Immature natural killer cell (primary cell): ENCODE measurements at places on chromosomes 2 and 18. TPM values are rescaled to one million over a fixed set of nuclear protein-coding genes. Genes with fewer than 3 reads are reported as not detected.
A peak's percentile ranks its signal among the peaks of the same experiment; 100 is the strongest.

DNA sequence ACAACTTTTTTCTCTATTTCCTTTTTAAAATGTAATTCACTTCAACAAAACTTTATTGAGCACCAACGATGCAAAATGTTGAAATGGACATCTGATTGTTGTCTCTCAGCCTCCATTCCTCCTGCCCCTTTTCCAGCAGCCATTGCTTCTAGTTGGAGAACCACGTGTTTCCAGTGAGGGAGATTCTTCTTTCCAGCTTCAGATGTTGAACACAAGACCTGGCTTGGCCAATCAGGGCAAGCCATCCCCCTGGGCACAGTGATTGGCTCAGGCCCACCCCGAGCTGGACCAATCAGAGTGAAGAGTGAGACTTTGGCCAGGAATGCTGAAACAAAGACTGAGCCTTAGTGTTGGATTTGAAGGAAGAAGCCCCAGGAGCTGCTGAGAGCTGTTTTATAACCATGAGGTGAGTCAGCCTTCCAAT lies 59.0 kb downstream of the E2F6 start:
- no peak for DNase-seq

DNA sequence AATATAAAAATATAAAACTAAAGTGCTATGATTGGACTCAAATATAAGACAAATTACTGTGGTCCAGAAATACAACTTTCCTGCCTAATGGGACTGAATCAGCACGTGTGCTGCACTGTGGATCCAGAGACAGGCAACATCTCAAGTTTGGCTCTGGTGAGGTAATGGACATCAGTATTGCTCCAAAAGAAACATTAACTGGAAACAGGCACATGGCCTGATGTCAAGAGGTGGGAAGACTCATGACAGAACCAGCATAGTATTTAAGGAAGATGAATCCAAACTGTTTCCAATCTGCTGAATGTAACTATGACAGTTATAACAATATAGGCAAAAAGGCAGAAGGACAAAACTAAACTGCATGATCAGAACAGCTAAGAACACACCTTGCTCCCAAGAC lies 354.6 kb downstream of the FSIP2 start:
- DNase-seq, result no peak

EFR3B gene
- 0.08 TPM for polyA plus RNA-seq

DHRS9 gene
- not detected for polyA plus RNA-seq

DNA sequence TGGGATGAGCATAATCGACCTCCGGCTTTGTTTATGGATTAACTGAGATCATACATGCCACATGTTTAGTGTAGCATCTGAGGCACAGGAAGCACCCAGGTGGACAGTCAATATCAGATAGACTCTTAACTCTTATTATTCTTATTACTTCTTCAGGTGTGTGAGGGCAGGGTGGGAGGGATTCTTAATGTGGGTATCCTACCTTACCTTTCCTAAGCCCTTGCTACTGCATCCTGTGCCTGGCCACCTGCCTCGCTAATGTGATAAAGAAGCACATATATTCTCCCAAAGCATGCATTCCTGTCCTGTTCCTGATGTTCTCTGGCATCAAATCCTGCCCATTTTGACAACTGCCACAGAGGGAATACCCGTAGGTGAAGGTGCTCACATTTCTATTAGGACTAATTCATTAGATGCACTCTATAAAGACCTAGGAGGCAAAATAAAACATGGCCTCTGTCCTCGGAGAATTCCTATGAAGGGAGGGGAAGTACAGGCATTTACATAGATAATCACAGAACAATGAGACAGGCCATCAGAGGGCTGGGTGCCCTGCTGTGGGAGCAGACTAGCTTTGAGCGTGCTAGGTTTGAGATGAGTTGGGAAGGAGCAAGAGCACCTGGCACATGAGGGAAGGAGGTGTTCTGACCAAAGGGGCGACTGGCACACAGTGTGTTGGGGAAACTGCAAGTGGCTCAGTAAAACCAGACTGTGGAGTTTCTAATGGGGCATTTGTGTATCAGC lies 19.5 kb upstream of the CELF4 start:
- DNase-seq, result no peak

DNA sequence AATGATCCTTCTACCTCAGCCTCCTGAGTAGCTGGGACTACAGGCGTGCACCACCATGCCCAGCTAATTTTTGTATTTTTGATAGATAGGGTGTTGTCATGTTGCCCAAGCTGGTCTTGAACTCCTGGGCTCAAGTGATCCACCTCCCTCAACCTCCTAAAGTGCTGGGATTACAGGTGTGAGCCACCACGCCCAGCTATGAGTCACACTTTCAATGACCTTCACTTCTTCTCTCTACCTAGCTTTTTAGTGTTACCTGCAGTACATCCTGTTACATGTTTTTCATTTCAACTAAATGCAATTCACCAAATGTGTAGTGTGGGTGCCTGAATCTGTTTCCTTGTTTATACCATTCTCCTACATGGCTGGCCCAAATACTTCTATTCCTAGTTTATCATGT lies 64.0 kb downstream of the SLC39A10 start:
- DNase-seq, result no peak

GRCh38 chr2:53342248-53342647 lies 425.4 kb upstream of the CHAC2 start:
- DNase-seq, result no peak

GRCh38 chr2:101828673-101829334 lies 131.3 kb downstream of the MAP4K4 start:
- no peak for DNase-seq

DNA sequence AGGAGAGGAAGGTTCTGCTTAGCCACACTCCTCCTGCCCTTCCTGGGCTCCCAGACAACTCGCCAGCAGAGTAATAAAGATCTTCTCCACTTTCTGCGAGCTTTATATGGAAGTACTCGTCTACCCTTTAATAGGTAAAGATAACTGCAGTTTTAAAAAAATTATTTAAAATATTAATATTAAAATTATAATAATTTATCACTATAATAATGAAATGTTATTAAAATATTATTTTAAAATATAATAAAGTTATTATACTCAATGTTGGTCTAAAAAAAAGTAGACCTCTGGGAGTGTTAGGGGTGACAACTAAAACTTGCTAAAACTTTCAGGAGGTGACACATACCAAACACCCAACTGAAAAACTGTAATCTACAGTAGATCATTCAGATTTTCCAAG lies 81.5 kb downstream of the RBM43 start:
- DNase-seq, result no peak

GRCh38 chr18:55214969-55215368 lies 255.7 kb upstream of the CCDC68 start:
- DNase-seq, result no peak

DNA sequence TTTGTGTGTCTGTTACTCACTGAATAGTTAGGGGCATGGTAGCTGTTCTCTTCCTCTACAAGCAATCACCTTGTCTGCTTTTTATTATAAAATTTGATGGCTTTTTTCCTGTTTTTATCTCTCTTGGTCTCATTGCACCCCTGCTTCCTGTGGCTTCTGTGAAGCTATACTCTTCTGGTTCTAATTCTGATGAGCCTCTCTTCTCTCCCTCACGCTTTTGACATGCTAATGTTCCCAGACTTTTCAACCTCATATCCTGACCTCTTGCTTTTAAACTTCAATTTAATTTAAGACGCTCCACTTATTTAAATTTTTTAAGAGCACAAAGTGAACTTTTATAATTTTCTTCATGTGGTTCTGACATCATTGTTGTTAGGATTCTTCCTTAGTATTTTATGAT lies 361.4 kb downstream of the DLGAP1 start:
- no peak for DNase-seq

- no peak for DNase-seq
Measured at GRCh38 chr2:178380763-178381162, 70.2 kb downstream of the PRKRA start.

- no peak for DNase-seq
Measured at GRCh38 chr2:191318037-191318728, 73.0 kb downstream of the MYO1B start.

- DNase-seq, result peak; percentile 76
Measured at GRCh38 chr2:70984576-70985282, 6.3 kb downstream of the ANKRD53 start.

GRCh38 chr18:12779456-12779855 lies 76.6 kb downstream of the PSMG2 start:
- DNase-seq, result no peak

SPR gene
- 2.2 TPM for polyA plus RNA-seq

DNA sequence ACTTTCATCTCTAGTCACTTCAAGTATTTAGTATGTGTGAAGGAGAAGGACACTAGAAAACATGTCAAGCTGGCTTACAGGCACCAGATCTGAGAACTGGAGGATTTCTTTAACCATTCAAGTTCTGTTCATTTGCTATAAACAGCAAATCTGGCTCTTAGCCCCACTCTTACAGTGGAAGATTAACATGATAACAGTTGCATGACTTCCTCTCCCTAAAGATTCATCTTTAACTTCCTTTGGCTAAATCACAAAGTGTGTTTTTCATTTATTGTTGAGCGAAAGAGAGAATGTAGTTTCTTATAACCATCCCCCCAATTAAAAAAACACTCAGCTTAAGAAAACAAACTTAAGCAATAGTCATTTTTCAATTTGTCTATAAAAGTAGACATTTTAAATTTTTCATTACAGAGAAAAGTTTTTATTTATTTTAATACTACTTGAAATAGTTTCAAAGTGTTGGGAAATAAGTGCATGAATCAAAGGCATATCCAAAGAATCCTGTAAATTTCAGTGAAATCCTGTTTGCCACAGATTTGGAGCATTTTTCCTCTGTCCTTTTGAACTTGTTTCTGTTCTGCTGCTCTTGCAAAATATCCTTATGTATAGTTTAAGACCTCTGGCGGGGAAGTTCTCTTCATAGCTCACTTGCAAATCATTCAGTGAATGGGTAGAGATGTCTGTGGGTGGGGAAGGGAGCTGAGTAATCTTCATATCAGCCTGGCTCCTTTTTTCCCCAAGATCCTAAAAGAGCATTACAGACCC lies 241.0 kb upstream of the RBBP8 start:
- DNase-seq, result no peak

DNA sequence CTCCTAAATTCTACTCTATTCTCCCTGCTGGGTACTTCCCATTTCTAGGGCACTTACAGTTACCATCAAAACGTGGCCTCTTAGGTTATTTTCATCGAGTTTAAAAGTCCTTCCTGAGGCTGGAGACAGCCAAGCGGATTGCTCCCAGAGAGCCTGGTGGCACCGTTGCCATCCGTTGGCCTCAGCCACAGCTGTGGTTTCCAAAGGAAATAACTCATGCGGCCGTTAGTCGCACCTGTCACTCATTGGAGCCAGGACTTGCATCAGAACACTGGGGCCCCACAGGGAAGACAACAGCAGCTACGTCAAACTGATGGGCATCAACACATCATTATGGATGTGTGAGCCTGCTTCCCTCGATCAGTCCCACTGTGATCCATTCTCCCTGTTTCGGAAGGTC lies 453.4 kb downstream of the BCL11A start:
- no peak for DNase-seq

- no peak for DNase-seq
Measured at GRCh38 chr2:186595219-186595618, 5.4 kb downstream of the ITGAV start.

DNA sequence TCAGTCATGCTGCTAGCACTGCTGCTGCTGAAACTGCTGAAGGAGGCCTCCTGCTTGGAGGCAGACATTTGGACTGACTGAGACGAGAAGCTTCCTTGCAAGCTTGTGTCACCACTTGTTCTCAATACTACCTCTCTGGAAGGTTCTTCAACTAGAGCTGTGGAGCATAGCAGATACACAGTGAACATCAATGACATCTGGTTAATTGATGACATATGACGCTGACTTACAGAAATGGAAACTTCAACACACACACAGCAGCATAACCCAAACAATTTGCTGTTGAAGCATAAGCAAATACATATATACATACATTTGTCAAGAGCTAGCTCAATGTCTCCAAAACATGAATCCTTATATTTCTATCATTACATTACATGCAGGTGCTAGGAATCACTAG lies 47.3 kb downstream of the PLEKHA3 start:
- DNase-seq, result no peak

MYO3B gene
- polyA plus RNA-seq, result not detected

DNA sequence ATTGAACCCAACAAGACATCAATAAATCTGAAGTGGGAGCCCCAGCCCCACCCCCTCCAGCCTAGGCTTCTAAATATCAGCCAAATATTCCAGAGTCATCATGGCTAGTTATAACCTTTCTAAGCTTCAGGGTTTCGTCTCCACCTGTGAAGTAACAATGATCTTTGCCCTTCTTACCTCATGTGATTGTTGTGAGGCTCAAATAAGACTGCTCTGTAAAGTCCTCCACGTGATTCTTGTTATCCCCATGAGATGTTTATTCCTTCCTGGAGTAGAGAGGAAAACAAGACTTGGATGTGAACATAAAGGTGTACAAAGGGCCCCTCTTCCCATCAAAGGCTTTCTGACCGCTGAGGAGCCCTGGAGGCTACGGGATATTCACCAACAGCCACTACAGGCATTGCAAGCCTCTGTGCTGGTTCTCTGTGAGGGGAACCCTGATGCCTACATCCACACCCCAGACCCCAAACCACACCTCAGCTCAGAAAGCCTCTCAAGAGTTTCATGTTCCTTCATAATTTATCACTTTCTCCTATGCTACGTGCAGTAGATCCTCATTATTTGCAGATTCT lies 20.1 kb upstream of the REEP1 start:
- no peak for DNase-seq

ASB1 gene
- 53.8 TPM for polyA plus RNA-seq

- peak; percentile 79 for DNase-seq
Measured at GRCh38 chr2:130796290-130796689, 40.4 kb upstream of the ARHGEF4 start.

GRCh38 chr18:53747210-53747609 lies 477.3 kb downstream of the MBD2 start:
- DNase-seq, result no peak

GRCh38 chr2:175310813-175311504 lies 129.4 kb upstream of the ATP5MC3 start:
- no peak for DNase-seq

DNA sequence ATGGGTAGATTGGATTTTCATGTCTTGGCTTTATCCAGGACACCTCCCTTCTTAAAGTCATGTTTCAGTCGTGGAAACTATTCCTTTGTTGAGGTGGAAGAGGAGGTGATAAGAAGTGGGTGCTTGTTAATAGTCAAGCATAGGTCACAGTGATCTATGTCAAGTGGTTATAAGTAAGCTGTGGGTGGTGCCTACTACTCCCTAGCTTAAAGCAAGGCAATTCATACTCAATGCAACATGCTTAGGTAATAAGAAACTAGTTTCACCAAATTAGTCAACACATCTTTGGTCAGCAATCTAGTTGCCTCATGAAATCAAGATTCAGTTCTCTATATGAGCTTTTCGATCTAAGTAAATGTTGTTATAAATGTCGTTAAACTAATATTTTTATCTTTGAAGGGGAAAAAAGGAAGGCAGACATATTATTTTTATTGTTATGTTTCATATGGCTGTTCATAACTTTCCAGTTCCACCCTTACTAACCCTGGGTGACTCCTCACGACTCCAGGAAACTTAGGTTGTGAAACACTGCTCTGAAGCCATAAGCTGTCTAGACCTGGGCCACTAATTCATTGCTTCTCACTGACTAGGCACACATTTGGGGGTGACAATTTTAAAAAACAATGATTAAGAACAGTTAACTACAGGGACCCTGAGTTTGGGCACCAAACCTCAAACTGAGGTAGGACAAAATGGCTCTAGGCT lies 5.8 kb upstream of the ABCB11 start:
- no peak for DNase-seq

REG3A gene
- polyA plus RNA-seq, result not detected

GRCh38 chr18:68707646-68708045 lies 7.3 kb downstream of the TMX3 start:
- DNase-seq, result no peak

- no peak for DNase-seq
Measured at GRCh38 chr2:232908695-232909094, 38.6 kb downstream of the SNORC start.
